MV-4-11 (cell line): ENCODE measurements at places on chromosomes 5 and 9.

- DNase-seq, result peak; percentile 26
Observed at GRCh38 chr9:110427497-110428104, 89.9 kb upstream of the TXNDC8 start.

DNA sequence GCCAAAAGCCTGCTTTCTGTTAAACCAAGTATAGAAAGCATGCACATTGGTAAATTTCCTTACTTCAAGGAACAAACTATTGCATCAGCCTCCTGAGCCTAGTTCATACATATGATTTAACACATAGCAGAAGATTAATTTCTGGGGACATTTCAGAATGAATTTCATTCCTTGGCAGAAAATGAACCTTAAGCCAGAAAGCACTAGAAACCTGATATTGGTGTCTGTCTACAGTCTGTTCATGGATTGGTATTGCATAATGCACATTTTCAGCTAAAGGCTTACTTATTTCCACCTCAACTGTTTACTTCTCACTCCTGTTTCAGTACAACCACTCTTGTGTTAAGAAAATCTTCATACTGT, 1471.8 kb upstream of the NUDT12 start:
- peak; percentile 23 for DNase-seq

GRCh38 chr9:101229606-101230005, 155.2 kb downstream of the BAAT start:
- no peak for DNase-seq

DNA sequence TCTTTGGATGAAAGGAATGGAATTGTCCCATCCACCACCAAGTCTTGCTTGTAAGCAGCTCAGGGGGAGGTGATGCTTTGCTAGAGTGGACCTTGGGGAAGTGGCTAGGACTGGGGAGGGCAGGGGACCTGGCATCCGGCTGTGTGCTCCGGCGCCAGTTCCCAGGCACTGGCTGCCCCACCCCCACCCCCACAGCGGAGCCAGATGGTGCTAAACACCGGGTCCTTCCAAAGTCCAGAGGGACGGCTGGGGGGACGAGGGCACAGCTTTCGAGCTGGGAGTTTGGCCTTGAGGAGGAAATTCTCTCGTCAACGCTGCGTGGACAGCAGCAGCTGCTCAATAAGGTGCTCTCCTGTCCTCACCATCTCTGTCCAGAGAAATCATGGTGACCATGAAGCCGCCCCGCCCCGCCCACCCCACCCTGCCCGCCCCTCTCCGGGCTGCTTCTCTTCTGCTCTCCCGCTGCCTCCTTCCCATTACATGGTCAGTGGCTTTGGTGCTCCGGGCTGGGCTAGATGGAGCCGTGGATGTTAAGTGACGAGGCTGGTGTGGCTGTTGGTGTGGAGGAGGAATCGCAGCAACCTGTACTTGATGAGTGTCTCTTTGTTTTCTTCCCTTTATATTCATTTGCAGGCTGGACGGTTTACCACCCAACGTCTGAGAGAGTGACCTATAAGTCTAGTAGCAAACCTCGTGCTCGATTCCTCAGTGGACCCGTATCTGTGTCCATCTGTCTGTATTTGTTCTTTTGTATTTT, 115.7 kb downstream of the WNK2 start:
- no peak for DNase-seq

- DNase-seq, result no peak
Observed at GRCh38 chr5:59575648-59576445, 317.7 kb downstream of the PDE4D start.

DNA sequence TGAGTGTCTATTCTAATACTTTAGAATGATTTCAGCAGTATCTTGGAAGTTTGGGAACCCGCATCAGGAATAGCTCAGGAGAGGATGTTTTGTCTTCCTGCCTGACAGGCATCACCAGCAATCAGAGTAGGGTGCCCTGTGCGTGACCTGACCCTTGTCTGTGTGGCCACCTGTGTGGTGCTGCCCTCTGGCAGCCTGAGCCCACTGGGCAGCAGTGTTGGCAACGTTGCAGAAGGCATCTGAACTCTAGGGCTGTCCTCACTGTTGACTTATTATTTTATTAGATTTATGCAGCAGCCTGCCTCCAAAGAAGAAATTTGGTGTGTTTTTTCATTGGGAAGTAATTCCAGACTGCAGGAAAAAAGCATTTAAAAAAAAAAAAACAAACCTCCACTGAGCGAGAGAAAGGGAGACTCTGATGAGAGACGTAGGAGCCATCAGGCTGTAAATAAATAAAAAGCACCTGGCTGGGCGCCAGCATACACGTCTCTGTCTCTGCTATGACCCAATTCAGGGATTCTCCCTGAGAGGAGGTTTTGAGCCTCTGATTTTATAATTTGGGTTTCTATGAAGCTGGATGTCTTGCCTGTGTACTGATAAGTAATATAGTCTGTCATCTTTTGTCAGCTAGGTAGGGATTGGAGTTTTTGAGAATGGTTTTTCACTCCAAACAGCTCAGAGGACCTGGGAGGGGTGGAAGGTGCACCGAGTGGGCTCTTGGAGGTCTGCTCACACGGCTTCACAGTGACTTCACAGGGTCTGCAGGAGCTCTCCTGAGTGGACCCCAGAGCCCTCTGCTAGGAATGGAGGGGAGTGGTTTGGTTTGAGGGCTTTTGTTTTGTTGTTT, 49.0 kb downstream of the FAM78A start:
- no peak for DNase-seq

- no peak for DNase-seq
Observed at GRCh38 chr9:32672469-32672868, 37.0 kb upstream of the TAF1L start.

DNA sequence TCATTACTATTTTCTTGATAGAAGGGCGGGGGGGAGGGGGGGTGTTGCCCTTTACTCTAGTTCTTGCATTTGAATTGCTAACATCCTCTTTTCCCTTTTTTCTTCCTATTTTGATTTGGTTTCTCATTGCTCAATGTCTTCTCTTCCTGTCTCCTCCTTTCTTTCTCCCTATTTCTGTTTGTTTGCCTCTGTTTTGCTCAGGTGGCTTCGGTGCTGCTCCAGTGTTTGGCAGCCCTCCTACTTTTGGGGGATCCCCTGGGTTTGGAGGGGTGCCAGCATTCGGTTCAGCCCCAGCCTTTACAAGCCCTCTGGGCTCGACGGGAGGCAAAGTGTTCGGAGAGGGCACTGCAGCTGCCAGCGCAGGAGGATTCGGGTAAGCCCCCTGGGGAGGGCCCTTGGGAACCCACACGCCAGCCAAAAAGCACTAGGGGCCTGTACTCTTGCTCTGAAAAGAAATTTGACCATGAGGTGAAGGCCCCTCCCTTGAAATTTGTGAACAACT, 48.3 kb downstream of the FAM78A start:
- DNase-seq, result peak; percentile 43
